ENCODE measurements at places on chromosomes 12 and 14.

DNA sequence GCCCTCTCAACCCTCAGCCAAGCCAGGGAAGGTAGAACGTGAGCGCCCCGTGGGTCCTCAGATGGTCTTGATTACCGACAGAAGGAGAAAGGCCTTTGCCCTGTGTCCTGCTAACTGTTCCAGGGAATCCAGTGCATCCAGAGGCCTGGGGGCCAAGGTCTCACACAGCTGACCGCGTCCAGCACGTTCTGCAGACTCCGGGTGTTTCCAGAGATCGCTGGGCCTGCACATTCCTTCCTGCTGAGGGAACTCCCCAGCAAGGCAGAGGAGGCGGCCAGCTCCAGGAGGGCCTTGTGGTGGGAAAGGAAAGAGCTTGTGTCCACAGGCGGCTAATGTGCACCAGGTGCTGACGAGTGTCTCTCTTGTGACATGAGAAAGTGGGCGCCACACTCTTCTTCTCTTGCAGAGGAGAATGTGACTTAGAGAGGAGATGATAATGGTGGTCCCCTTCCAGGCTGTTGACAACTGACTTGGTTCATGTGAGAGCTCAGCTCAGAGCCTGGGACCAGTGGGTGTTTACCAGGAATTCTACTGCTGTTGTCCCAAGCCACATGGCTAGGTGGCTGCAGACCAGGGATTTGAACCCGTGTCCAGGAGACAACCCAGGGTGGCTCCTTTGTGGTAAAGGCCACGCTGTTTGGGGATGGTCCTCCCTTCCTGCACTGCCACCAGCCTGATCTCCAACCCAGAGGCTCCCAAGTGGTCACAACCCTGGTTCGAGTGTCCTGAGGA, 46.8 kb upstream of the DLK1 start:
- peak; percentile 83 for DNase-seq

DNA sequence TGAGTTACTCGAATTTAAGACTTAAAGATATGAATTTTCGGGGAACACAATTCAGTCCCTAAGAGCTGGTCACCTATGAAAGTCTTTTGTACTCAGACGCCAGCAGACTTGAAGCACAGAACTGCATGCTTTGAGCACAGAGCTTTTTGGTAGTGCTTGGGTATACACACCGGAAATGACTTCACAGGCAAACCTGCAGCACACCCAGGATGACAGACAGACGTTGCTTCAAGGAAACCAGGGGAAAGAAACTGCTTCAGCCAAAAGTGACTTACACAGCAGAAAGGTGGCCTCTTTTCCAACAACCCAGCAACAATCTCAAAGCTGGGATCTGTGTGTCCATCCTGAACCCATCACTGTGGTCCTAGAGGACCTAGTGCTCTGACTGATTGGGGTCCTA, 975.1 kb downstream of the AACS start:
- DNase-seq, result no peak

DNA sequence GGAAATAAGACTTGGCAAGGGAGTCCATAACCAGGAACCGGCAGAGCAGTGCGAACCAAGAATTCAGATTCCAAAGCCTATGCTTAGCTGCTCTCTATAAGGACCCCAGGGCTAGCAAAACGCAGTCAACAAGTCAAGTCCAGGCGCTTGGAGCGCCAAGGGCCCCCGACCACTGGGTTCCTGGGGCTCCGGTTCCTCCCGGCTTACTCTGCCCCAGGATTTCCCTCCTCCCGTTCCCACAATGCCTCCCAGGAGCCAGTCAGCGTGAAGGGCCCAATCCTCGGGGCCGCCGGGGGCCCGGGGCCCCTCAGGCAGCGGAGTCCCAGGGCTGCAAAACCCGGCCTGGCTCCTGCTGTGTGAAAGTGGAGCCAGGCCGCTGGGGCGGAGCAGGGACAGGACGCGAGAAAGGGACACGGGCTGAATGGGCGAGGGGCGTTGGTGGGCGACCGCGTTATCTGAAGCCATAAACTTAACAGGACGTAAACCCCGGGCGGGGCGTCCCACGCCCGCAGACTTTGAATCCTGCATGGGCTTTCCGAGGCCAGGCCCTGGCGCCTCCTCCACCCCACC, 1.5 kb downstream of the KRT8 start:
- peak; percentile 81 for DNase-seq

DNA sequence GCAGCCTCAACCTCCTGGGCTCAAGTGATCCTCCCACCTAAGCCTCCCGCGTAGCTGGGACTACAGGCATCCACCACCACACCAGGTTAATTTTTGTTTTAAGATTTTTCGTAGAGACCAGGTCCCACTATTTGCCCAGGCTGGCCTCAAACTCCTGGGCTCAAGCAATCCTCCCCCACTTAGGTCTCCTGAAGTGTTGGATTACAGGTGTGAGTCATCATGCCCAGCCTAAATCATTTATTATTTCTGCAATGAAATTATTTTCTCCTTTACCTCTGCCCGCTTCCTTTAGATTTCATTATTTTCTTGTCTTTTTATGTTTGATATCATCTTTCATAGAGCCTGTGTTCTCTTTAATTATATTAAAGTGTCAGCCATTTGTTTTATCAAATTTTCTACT, 165.2 kb upstream of the OTX2 start:
- no peak for DNase-seq

GRCh38 chr12:52120951-52121823, 41.7 kb downstream of the SMIM41 start:
- DNase-seq, result peak; percentile 46

- peak; percentile 81 for DNase-seq
Measured at GRCh38 chr14:73913256-73913655, 26.6 kb downstream of the ZNF410 start.

GRCh38 chr14:58777541-58777979, 139.8 kb downstream of the DACT1 start:
- DNase-seq, result peak; percentile 12

- no peak for DNase-seq
Measured at GRCh38 chr12:59020073-59020946, 100.0 kb upstream of the LRIG3 start.

DNA sequence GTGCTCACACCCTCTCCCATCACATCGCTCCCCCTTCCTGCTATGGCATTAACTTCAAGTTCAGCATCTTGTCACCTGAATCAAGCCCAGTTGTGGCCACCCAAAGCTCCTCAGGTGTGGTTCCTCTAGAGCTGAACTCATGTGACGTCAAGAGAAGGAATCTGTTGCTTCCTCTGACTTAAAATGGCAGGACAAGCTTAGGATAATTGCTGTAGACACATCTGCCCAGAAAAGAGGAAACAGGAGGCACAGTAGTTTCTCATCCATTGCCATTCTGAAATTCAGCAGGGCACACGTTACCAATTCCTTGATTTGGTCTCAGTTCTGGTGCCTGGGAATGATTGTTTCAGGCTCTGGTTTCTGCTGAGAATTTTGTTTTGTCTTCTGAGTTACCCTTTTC, 52.1 kb downstream of the RCOR1 start:
- DNase-seq, result no peak

DNA sequence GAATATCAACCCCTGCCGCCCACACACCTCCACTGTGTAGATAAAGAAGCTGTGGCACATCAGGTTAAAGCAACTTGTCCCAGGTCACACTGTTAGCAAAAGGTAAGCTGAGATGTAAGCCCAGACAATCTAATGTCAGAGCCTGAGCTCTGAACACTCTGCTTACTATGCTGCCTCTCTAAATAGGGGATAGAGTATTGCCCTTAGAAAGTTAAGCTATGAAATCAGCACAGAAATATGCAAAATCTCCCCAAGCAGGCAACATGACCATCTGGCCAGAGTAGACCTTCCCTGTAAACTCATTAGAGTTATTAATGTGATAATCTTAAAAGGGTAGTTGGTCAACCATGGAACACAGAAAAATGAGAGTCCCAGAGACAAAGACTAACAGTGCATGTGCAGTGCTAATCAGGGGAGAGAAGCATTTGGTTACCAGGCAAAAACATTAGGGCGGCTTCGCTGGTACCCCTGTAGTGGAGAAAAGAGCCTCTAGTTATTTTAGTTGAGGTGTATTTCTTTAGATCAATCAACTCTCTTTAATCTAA, 171.0 kb downstream of the BTG1 start:
- peak; percentile 74 for DNase-seq

DNA sequence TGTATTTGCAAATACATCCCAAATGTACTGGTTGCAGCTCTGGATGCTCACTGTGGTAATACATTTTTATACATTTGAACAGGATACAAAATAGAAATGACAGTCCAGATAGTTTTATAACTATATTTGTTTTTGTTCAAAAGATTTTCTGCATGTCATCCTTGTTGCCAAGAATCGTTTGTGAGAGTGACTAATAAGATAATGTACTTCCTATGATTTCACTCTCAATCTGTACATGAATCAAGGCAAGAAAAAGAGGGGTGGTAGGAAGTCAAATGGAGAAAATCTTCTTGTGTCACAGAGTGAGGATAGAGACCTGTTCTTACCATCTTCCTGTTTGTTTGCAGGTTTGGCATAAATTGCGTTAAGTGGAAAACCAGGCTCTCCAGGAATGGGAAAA, 13.9 kb downstream of the ARPC3 start:
- DNase-seq, result no peak

DNA sequence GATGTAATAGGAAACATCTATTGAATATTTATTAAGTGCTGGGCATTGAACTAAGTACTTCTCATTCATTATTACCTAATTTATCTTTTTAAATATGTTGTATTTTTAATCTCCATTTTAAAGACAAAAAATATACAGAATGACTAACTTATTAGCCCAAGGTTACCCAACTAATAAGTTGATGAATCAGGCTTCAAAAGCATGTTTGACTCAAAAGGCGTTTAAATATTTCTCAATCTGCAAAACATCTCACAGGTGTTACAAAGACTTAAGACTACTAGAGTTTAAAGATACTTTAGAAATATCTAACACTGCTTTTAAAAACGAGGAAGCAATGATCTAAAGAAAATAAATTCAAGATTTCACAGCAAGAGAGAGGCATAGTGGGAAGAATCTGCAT, 457.4 kb upstream of the DCN start:
- no peak for DNase-seq

- DNase-seq, result no peak
Measured at GRCh38 chr12:8907513-8907912, 6.8 kb upstream of the PHC1 start.

GRCh38 chr12:58503731-58504130, 416.6 kb downstream of the LRIG3 start:
- no peak for DNase-seq

DNA sequence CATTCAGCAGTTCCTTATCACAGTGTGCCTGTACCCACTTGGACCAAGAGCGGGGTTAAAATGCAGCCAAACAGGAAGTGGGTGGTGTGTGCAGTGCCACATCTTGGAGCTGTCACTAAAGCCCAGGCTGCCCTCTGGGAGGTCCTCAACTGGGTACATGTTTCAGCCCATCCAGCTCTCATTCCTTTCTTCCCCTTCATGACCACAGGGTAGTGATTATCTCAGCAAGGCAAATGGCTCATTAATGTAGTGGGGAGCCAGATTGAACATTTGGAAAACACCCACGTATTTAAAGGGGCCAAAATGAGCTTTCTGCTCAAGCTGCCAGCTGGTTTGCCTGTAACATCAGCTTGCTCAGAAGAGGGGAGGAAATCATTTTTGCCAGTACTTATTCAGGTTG, 210.8 kb upstream of the BTG1 start:
- peak; percentile 49 for DNase-seq
